ENCODE measurements at places on chromosomes 7 and 10. TPM values are rescaled to one million over a fixed set of nuclear protein-coding genes. Genes with fewer than 3 reads are reported as not detected.

WDFY4 gene
- total RNA-seq = 4.3 TPM

CTTNBP2 gene
- 5.5 TPM for total RNA-seq

ACTR3C gene
- 6.3 TPM for total RNA-seq

HOXA2 gene
- total RNA-seq = 0.89 TPM

SPRN gene
- 0.89 TPM for total RNA-seq
